ENCODE measurements at places on chromosomes 3 and 15. TPM values are rescaled to one million over a fixed set of nuclear protein-coding genes. Genes with fewer than 3 reads are reported as not detected.

Gene RPUSD2
- 28.5 TPM for total RNA-seq

GRCh38 chr3:25895443-25895842 lies 105.6 kb downstream of the OXSM start:
- no peak for DNase-seq

DNA sequence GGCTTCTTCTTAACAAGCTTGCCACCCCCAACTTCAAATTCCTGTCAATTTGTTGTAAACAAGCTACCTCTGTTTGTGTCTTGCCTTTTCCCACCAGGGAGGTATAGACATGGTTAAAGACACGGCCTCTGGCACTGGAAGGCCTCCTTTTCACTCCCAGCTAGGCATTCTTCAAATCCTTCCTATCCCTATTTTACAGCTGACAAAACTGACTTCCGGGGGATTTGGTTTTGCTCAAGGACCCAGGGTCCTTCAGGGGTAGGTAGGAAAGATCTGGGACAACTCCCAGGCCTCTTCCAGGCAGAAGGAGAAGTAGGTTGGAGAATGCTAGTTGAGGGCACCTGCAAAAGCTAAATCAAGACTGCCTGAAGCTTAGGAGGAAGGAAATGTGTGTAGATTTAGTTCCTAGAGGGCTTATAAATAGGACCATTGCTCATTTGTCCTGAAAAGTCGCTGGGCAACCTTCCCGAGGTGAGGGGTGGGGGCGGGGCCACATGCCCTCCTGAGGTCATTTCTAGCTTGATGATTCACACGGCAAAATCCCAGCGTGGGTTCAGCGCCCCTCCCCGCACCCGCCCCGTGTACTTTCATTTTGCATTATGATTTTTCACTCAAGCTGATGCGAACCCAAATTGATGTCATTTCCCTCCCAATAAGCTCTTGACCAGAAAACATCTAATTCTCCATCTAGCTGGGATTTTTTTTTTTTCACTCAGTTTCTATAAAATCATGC lies 365.5 kb downstream of the SHQ1 start:
- DNase-seq: no peak

Gene IQCF5
- total RNA-seq: not detected

Gene CAPN3
- 0.75 TPM for total RNA-seq

GRCh38 chr3:114127517-114127916 lies 51.3 kb downstream of the DRD3 start:
- DNase-seq: no peak

GRCh38 chr15:89071471-89071870 lies 16.8 kb upstream of the ABHD2 start:
- DNase-seq: no peak

DNA sequence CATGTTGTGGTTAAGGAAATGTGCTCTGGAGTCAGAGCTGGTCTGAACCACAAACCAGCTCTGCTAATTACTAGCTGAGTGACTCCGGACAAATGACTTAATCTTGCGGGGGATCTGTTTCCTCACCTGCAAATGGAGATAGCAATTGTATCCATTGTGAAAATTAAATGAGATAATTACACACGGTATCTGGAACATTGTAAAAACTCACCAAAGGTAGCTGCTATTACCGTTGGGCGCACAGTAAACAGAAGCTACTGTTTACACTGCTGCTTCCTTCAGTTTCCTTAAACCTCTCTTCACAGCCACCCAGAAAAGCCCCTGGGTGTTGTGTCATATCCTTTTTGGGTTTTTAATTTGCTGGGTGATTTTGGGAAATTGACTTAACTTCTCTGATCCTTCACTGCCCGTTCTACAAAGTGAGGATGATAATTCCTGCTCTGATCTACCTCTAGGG lies 107.8 kb downstream of the MEGF11 start:
- DNase-seq: no peak

All from H1 (cell line).